ENCODE measurements at places on chromosomes 3 and 15. TPM values are rescaled to one million over a fixed set of nuclear protein-coding genes. Genes with fewer than 3 reads are reported as not detected.

DNA sequence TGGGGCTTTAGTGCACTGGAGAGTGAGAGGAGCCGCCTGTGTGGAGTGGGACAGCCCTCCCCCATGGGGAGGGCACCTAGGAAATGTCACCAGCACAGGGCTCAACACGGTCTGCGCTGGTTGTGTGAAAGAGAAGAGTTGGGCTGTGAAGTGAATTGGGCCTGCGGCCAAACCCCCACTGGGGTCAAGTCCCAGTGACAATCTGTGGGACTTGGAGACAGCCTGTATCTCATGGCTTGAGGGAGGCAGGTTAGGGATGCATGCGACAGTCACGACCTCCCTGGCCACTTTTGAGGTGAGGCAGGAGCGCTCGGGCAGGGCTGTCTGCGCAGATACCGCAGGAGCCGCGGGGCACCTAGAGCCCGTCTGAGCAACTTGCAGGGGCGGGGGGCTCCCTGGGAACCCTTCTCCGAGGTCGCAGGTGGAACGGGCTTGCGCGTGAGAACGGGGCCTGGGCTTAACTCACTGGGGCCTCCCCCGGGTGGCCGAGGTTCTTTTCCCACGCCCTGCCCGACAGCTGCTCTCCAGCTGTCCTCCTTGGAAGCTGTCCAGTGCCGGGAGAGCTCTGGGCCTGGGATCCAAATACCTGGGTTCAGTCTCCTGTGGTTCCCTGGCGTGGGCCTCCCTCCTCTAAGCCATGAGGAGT is 77.4 kb downstream of the SNRK start:
- H3K36me3 ChIP-seq, result no peaks in the 10 kb centered on the region
- H3K4me1 ChIP-seq, result no peaks in the 10 kb centered on the region
- no peak overlapping the region for H3K4me3 ChIP-seq

DNA sequence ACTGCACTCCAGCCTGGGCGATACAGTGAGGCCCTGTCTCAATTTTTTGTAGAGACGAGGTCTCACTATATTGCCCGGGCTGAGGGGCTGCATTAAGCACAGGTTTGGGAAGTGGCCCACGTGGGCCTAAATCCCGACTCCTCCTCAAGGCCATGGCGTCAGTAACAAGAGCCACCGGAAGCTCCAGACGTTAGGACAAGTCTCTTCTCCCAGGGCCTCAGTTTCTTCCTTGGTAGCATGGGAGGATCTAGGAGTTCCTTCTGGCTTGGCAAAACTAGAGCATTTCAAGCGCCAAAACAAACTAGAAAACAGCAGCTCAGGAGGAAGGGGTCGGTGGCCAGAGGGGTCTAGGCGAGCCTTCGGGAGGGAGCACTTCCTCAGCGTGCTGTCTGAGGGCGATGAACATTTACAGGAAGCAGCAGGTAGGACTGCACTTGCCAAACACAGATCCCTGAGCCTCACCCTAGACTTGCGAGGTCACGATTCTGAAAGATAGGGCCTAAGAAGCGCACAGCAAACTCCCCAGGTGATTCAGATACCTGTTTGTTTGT is 536 bp downstream of the SNAPC5 start:
- peaks cover 45% of the 10 kb centered on the region for H3K36me3 ChIP-seq
- H3K4me1 ChIP-seq, result peaks cover 41% of the 10 kb centered on the region
- no peaks in the 10 kb centered on the region for H3K27me3 ChIP-seq
- no peak for DNase-seq
- H3K27ac ChIP-seq, result peak overlapping the region; percentile 93

DNA sequence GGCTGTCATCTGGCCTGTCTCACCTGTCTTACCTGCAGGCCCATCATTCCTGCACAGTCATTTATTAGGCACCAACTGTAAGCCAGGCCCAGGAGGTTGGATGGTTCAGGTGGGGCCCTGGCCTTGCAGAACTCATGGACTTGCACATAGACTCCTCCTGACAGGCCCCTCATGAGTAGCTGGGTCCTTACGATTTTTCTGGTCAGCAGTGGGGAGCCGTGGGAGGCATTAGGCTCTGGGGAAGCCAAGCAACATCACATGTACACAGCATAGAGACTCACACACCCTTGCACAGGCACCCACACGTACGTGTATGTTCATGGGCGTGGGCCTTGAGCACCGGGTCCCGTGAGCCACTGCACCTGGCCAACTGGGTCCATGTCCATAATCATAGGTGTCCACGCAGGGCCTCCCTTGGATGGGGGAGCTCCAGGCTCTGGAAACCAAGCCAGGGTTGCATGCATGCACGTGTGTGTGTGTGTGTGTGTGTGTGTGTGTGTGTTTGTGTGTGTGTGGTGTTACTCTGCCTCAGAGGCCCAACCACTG is 20.3 kb downstream of the CISH start:
- DNase-seq, result no peak
- H3K27ac ChIP-seq, result no peak overlapping the region
- H3K4me1 ChIP-seq, result no peaks in the 10 kb centered on the region

- DNase-seq, result no peak
- no peaks in the 10 kb centered on the region for H3K27me3 ChIP-seq
- no peaks in the 10 kb centered on the region for H3K4me1 ChIP-seq
- no peak overlapping the region for H3K27ac ChIP-seq
- no peak overlapping the region for H3K4me3 ChIP-seq
These were observed 49.5 kb downstream of the CACNA2D2 start for GRCh38 chr3:50453907-50454306.

DNA sequence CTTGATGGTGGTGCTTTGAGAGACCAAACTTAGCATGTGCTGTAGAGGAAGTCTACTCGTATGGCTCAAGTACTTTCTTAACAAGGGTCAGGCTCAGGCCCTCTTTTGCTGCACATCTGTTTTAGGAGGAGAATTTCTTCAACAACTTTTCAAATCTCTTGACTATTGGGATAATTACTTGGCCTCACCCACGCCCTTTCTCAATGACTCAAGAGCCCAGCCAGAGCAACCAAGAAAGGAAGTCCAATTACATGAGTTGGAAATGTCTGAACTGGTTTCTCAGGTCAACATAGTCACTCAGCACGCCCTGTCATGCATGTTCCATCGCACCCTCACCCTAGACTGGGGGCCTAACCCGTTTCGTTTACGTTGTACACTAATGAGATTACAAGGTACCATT is 44.8 kb upstream of the UMPS start:
- H3K4me1 ChIP-seq, result peaks cover 3% of the 10 kb centered on the region
- H3K36me3 ChIP-seq, result no peaks in the 10 kb centered on the region
- no peak overlapping the region for H3K4me3 ChIP-seq
- DNase-seq, result no peak

GRCh38 chr15:57329582-57330367 is 46.5 kb upstream of the CGNL1 start:
- H3K27me3 ChIP-seq, result 0 out of 2 replicates have a peak, but pooled peaks cover 3% of the 10 kb centered on the region
- H3K4me1 ChIP-seq, result no peaks in the 10 kb centered on the region
- no peaks in the 10 kb centered on the region for H3K36me3 ChIP-seq
- no peak for DNase-seq
- no peak overlapping the region for H3K4me3 ChIP-seq

- no peaks in the 10 kb centered on the region for H3K27me3 ChIP-seq
- H3K36me3 ChIP-seq, result no peaks in the 10 kb centered on the region
- H3K4me3 ChIP-seq, result no peak overlapping the region
- H3K4me1 ChIP-seq, result no peaks in the 10 kb centered on the region
These were observed 21.2 kb downstream of the STARD5 start for GRCh38 chr15:81302701-81303109.

- H3K4me1 ChIP-seq, result no peaks in the 10 kb centered on the region
- H3K4me3 ChIP-seq, result no peak overlapping the region
- H3K27ac ChIP-seq, result no peak overlapping the region
These were observed 38.7 kb downstream of the CCR4 start for GRCh38 chr3:32990116-32990515.

- DNase-seq, result no peak
- no peaks in the 10 kb centered on the region for H3K36me3 ChIP-seq
- no peak overlapping the region for H3K27ac ChIP-seq
- no peak overlapping the region for H3K4me3 ChIP-seq
These were observed 1.5 kb downstream of the ABTB1 start for GRCh38 chr3:127674101-127674721.

GRCh38 chr3:47057212-47057671 is 77.8 kb downstream of the NBEAL2 start:
- no peaks in the 10 kb centered on the region for H3K4me1 ChIP-seq
- H3K27ac ChIP-seq, result no peak overlapping the region
- no peaks in the 10 kb centered on the region for H3K27me3 ChIP-seq
- no peak overlapping the region for H3K4me3 ChIP-seq
- DNase-seq, result no peak

COL6A5 gene
- total RNA-seq, result not detected

NOX5 gene
- 0.26 TPM for total RNA-seq

CFAP20DC gene
- 4.0 TPM for total RNA-seq

TTC21A gene
- 7.7 TPM for total RNA-seq

All from Panc1 (cell line).